ENCODE measurements at places on chromosomes 3 and 15. TPM values are rescaled to one million over a fixed set of nuclear protein-coding genes. Genes with fewer than 3 reads are reported as not detected.

Gene SPSB4
- 0.34 TPM for total RNA-seq

Gene LRRK1
- 4.8 TPM for total RNA-seq

Gene C3orf85
- not detected for total RNA-seq

Gene ATP2B2
- not detected for total RNA-seq

Gene KIF7
- 2.7 TPM for total RNA-seq

Gene SST
- total RNA-seq, result not detected

Gene ACTL6A
- total RNA-seq, result 139 TPM

Gene GABRR3
- not detected for total RNA-seq

Gene SPINT1
- 485 TPM for total RNA-seq

Gene TMCO5A
- not detected for total RNA-seq

Gene GOLGA8R
- 1.6 TPM for total RNA-seq

All from nasal cavity respiratory epithelium epithelial cell of viscerocranial mucosa (primary cell).